SJSA1 (cell line): ENCODE measurements at places on chromosomes 3 and 15. TPM values are rescaled to one million over a fixed set of nuclear protein-coding genes. Genes with fewer than 3 reads are reported as not detected.
A peak's percentile ranks its signal among the peaks of the same experiment; 100 is the strongest.

GRCh38 chr3:134094491-134094890 is 64.8 kb upstream of the SLCO2A1 start:
- DNase-seq = peak; percentile 49

DNA sequence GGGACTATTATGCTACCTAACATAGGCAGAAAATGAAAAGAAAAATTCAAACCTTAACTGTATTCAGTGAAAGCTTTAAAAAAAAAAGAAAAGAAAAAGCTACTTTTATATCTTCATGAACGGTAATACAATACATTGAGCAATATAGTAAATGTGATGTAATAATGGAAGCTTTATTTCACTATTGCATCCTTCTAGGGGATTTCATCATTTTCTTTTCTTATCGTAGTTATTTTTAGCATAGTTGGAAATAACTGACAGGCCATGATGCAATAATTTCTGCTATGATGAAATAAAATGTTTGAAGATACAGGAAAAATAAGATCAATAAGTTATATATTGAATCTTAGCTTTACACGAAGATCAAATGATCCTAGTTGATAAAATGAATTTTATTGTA is 40.3 kb upstream of the ZCWPW2 start:
- DNase-seq = no peak

GRCh38 chr3:63964681-63965485 is 52.7 kb upstream of the SCAANT1 start:
- DNase-seq = no peak

DNA sequence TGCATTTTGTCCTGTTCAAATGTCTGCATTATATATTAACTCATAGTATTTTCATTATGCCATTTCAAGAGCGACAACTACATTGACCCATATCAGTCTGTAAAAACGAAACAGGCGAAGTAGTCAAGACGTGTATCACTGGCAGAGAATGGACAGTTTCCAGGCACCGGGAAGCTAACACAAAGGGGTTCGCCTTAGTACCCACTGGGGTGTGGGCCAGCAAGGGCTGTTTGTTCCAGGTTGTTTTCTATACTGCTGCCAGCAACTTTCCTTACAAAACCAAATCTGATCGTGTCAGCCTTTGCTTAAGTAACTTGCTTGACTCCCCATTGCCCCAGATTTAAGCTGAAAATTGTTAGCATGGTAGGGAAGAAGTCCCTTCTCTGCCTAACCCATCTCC is 87.1 kb downstream of the CGNL1 start:
- no peak for DNase-seq

- no peak for DNase-seq
These were observed 159.7 kb upstream of the TBL1XR1 start for GRCh38 chr3:177356952-177357351.

DNA sequence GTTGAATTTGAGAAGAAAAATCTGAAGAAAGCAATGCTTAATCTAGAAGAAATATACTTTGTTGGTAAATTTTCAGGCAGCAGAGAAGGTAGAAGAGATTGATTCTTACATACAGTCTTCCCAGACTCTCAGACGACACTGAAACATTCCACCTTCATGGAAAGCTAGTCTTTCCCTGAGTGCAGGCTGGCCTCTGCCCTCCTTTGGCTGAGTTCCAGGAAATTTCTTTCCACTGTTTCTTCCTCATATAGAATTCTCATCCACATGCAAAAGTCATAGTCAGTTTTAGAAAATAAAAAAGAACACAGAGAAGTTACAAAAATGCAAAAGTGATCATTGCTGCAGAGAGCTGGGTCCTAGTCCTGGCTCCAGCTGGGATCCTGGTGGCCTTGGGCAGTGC is 142.5 kb upstream of the PRR23C start:
- no peak for DNase-seq

- no peak for DNase-seq
These were observed 171.8 kb downstream of the WDR76 start for GRCh38 chr15:43998607-43999006.

The NCBP2 gene
- total RNA-seq = 44.8 and 44.9 TPM in 2 replicates

The GOLGA6D gene
- total RNA-seq = not detected in 2 replicates

The HYAL3 gene
- 1.6 and 3.1 TPM in 2 replicates for total RNA-seq

The FHIT gene
- total RNA-seq = not detected in 2 replicates
